CD4-positive, alpha-beta T cell treated with Interleukin-4 for 4 hours (primary cell): ENCODE measurements at places on chromosomes 16 and 17.

- DNase-seq = no peak
Observed at GRCh38 chr16:17471719-17472461, 1.1 kb upstream of the XYLT1 start.

- no peak for DNase-seq
Observed at GRCh38 chr17:61284174-61284573, 115.5 kb upstream of the TBX2 start.

- DNase-seq = peak; percentile 26
Observed at GRCh38 chr16:81752225-81752875, 26.7 kb upstream of the PLCG2 start.

- peak; percentile 18 for DNase-seq
Observed at GRCh38 chr16:66270333-66270927, 96.1 kb upstream of the CDH5 start.

- no peak for DNase-seq
Observed at GRCh38 chr16:68659412-68660358, 14.6 kb downstream of the CDH3 start.

DNA sequence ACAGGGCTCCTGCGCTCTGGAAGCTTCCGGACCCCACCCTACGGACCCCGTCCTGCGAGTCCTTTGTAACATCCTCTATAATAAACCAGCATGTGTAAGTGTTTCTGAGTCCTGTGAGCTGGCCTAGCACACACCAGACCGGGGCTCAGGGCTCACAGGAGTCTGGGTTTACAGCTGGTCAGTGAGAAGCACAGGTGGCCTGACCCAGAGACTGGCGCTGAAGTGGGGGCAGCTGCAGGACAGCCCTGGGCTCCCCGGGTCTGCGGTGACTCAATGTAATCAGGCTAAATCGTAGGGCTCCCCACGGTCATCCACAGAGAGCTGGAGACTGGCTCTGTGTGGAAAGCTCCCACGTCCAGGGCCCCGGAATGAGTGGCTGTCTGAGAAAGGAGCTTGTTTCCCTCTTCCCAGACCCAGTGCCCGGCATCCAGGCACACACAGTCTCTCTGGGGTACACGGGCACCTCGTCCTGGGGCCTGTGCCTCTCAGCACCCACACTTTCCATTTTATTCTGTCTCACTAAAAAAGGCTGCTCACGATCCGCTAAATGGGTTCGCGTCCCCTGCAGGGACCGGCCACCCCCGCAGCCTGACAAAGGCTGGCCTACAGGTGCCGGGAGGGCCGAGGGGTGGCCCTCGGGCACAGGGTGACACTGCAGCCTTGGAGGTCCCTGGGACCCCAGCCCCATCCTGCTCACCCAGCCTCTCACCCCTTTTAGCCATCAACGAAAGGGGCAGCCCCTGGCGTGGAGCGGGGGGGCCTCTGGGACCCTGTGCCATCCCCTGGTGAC lies 18.9 kb upstream of the CBFA2T3 start:
- DNase-seq = no peak

DNA sequence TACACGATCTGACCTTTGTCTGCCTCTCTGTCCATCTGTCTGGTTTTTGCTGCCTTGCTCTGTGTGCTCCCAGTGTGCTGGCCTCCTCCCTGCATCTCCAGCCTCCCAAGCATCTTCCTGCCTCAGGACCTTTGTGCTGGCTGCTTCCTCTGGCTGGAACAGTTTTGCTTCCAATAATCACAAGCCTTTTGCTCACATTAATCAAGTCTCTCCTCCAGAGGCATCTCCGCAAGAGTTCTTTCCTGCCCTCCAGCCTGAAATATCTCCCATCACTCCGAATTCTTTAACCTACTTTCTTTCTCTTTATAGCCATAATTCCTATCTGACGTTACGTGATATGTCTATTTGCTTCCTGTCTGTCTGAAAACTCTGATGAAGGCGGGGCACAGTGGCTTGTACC lies 267.1 kb downstream of the ABCC12 start:
- no peak for DNase-seq

DNA sequence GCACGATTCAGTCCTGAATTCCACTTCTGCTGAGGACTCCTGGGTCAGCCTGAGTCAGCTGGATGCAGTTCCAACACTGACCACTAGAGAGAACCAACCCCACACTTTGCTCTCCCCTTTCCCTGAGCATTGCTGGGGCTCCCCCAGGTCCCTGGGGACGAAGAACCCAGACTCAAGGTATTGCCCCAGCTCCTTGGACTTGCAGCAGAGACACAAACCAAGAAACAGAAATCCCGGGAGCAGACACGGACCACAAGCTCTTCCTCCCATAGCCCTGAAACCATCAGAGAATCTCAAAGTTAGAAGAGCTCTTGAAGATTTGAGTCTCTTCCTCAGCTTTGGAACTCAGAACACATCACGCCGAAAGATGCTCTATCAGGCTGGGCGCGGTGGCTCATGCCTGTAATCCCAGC lies 678 bp upstream of the GH1 start:
- DNase-seq = peak; percentile 79
